Prostate gland (tissue), 2 donors: ENCODE measurements at places on chromosomes 2 and 18. TPM values are rescaled to one million over a fixed set of nuclear protein-coding genes. Genes with fewer than 3 reads are reported as not detected.

The RNF144A gene
- 27.9 TPM for total RNA-seq

- no peak for DNase-seq
Measured at GRCh38 chr2:217790681-217791392, 212.0 kb downstream of the TNS1 start.

GRCh38 chr2:85971366-85971765, 82.6 kb upstream of the ST3GAL5 start:
- DNase-seq, result no peak

GRCh38 chr18:61841706-61842105, 51.1 kb downstream of the RNF152 start:
- DNase-seq, result no peak

DNA sequence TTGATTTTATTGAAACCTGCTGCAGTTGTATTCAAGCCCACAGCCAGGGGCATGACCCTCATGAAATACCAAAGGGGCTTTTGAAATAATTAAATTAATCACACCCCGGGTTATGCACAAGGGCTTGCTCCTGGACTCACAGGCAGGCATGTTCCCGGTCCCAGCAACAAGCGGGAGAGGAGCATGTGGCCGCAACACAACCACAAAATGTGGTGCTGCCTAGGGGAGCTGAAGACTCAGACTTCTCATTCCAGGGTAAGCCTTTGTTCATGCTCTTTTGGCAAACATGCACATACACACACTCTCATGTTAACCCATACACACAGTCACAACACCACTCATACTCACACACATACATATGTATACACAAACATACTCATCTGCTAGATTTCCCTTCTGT, 233.7 kb upstream of the SMAD2 start:
- DNase-seq, result no peak

The ST6GAL2 gene
- 48.3 TPM for total RNA-seq

The ERFE gene
- total RNA-seq, result 7.7 TPM

- DNase-seq, result no peak
Measured at GRCh38 chr2:229446350-229446749, 175.3 kb upstream of the PID1 start.

The CASP10 gene
- 1.7 TPM for total RNA-seq

DNA sequence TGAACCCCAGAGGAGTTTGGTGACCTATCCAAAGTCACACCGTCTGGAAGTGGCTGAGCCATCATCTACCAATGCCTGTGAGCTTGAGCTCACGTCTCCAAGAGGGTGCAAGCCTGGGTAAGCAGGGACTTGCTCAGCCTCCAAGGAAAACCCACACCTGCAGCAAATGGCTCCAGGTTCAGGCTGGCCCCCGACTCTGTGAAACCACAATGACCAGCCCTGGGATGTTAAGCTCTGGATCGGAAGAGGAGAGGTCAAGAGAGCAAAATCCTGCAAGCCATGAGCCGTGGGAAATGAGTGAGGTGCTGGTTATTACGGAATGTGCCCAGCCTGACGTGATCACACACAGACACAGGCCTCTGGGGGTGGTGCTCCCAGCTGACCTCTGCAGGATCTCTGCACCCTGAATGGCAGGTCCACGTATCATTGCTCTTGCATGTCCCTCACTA, 94.1 kb upstream of the OTOS start:
- DNase-seq, result no peak

GRCh38 chr2:69525261-69525660, 88.0 kb upstream of the NFU1 start:
- no peak for DNase-seq
